ENCODE measurements at places on chromosomes 1 and 21.

GRCh38 chr1:236124965-236125364, 17.4 kb upstream of the GPR137B start:
- DNase-seq, result no peak

GRCh38 chr1:160776178-160776577, 19.8 kb upstream of the LY9 start:
- DNase-seq, result no peak

GRCh38 chr1:225373155-225373554, 54.7 kb downstream of the LBR start:
- DNase-seq, result no peak

- DNase-seq, result no peak
These were observed 8.6 kb downstream of the YBEY start for GRCh38 chr21:46294647-46295176.

GRCh38 chr1:118627435-118627834, 360.7 kb downstream of the TBX15 start:
- no peak for DNase-seq

- no peak for DNase-seq
These were observed 51.6 kb upstream of the HAO2 start for GRCh38 chr1:119316870-119317416.

GRCh38 chr1:183051546-183051945, 28.3 kb downstream of the LAMC1 start:
- no peak for DNase-seq

DNA sequence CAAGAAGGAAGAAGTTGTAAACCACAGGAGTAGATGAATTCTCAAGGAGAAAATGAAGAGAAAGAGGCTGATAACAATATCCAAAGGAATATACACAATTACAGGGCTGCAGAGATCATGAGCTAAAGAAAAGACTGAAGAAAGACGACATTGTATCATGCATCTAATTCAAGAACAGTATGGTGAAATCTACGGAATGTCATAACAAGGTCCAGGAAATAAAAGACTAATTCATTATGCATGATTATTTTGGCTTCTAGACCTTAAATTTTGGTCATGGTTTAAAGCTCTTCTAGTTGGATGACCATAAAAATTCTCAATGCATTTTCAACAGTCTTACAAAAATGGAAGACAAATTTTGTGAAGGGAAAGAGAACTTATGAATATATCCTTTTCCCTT, 71.7 kb downstream of the SH3GLB1 start:
- no peak for DNase-seq

DNA sequence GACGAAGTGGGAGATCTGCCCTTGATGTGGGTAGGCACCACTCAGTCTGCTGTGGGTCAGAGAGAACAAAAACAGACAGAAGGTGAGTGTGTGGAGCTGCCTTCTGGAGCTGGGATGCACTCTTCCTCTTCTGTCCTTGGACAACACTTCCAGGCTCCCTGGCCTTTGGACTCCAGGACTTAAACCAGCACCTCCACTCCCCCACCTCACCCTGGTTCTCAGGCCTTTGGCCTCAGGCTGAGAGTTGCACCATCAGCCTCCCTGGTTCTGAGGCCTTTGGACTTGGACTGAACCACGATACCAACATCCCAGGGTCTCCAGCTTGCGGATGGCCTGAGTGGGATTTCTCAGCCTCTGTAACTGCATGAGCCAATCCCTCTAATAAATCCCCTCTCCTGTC, 68.1 kb upstream of the STUM start:
- DNase-seq, result no peak

DNA sequence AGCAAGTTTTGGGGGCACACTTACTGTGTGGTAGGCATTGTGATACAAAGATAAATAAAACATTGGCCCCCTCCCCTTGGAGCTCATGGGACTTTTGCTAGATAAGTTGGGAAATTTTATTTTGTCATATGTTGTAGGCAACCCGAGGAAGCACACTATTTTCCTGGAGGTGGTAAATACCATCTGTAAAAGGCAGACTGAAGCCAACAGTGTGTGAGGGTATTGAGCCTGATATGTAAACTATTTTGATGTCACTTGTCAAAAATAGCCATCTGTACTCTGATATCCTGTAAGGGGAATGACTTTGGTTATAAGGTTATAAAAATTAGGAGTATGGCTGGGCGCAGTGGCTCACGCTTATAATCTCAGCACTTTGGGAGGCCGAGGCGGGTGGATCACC, 30.6 kb downstream of the VANGL2 start:
- no peak for DNase-seq

DNA sequence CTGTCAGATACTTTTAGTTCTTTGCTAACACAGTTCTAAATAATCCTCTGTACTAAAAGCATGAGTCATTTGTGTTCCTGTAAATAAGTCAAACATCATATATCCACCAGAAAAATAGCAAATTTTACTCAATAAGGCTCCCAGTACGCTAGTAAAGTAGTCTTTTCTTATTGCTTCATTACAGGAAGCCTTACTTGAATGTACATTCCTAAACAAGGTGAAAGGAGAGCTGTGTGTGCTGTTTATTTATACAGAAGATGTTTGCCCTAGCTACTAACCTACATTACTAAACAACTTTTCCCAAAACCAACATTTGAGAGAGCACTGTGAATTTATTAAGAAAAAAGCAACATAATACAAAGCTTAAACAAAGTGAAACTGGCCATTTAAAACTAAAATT, 52.0 kb downstream of the ZNHIT6 start:
- no peak for DNase-seq

DNA sequence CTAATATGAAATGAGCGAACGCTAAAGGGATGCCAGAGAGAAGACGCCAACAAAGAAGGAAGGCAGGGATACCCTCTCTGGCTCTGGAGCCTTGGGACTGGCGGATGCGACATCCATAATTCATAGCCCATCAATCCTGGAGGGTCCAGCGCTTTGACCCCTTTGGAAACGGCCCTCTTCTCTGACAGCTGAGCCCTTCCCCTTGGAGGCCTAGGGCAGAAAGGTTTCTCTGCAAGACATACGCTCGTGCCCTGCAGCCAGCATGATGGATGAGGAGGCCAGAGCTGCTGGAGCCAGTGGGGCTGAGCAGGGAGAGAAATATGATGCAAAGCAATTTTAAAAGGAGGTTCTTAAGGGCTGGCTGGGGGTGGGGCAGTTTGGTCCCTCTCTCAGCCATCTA, 22.2 kb downstream of the OPTC start:
- DNase-seq, result no peak

- no peak for DNase-seq
These were observed 1.1 kb downstream of the OBSCN start for GRCh38 chr1:228208831-228209551.

GRCh38 chr21:34846601-34847112, 177.9 kb downstream of the CLIC6 start:
- no peak for DNase-seq

GRCh38 chr1:36446271-36446670, 4.0 kb downstream of the OSCP1 start:
- DNase-seq, result no peak

DNA sequence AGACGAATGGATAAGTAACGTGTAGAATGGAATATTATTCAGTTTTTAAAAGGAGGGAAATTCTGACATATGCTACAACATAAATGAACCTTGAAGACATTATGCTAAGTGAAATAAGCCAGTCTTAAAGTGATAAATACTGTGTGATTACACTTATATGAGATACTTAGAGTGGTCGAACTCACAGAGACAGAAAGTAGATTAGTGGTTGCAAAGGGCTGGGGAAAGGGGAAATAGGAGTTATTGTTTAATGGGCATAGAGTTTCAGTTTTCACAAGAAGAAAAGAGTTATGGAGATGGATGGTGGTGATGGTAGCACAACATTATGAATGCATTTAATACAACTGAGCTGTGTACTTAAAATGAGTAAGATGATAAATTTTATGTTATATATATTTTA, 14.7 kb upstream of the AHCYL1 start:
- no peak for DNase-seq

- DNase-seq, result no peak
These were observed 19.7 kb downstream of the TRIM62 start for GRCh38 chr1:33162141-33162540.

GRCh38 chr1:231460614-231461013, 38.5 kb upstream of the EGLN1 start:
- no peak for DNase-seq

- no peak for DNase-seq
These were observed 111.2 kb downstream of the GIPC2 start for GRCh38 chr1:78156805-78157521.

GRCh38 chr21:17667256-17667655, 54.6 kb upstream of the BTG3 start:
- DNase-seq, result no peak

- DNase-seq, result peak; percentile 86
These were observed 5.0 kb upstream of the PMVK start for GRCh38 chr1:154941333-154942013.

DNA sequence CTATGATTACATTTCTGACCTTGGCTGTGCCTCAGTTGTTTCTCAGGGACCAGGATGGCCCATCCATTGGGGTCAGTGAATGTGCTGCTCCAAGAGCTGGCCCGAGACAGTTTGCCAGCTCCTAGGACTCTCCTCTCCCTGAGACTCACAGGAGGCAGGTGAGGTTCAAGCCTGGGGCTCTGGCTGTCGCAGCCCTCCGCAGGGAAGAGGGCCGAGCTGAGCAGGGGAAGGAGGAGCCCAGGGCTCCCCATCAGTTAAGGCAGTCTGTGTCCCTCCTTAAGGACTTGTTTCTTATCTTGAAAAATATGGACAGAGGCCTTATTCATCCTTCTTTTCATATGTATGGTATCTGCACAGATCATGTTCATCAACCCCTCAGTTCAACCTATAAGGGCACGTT, 26.6 kb upstream of the SARS1 start:
- DNase-seq, result no peak
